T-helper 2 cell treated with Interferon-gamma antibody and Interleukin-4, amounts not matched to agents 100 ng/mL and 5 ng/mL, for 36 hours (primary cell): ENCODE measurements at places on chromosomes 5 and 9. TPM values are rescaled to one million over a fixed set of nuclear protein-coding genes. Genes with fewer than 3 reads are reported as not detected.

The C5orf52 gene
- total RNA-seq: not detected in 2 replicates

The PRDM9 gene
- not detected in 2 replicates for total RNA-seq

The SAXO1 gene
- total RNA-seq: not detected in 2 replicates

The GLRA1 gene
- not detected in 2 replicates for total RNA-seq

The NKD2 gene
- total RNA-seq: 33.6 and 34.4 TPM in 2 replicates

The CDH9 gene
- not detected in 2 replicates for total RNA-seq

The LSM11 gene
- total RNA-seq: 6.1 and 7.0 TPM in 2 replicates

The TMOD1 gene
- 0.68 and 1.1 TPM in 2 replicates for total RNA-seq

The GPX3 gene
- not detected in 2 replicates for total RNA-seq

The ENTPD2 gene
- not detected in 2 replicates for total RNA-seq

The FABP6 gene
- not detected in 2 replicates for total RNA-seq

The CEL gene
- 2.5 TPM in 2 replicates for total RNA-seq

The PPP2R2B gene
- 0.52 and 0.80 TPM in 2 replicates for total RNA-seq

The GFPT2 gene
- total RNA-seq: not detected in 2 replicates

The GALNT12 gene
- 3.7 and 4.0 TPM in 2 replicates for total RNA-seq

The MEGF10 gene
- total RNA-seq: not detected in 2 replicates

The TMC1 gene
- total RNA-seq: not detected in 2 replicates

The INSL6 gene
- not detected in 2 replicates for total RNA-seq

The C1QTNF3 gene
- 4.5 TPM in 2 replicates for total RNA-seq

The CLK4 gene
- total RNA-seq: 25.1 and 26.9 TPM in 2 replicates

The NOTCH1 gene
- 66.1 and 67.4 TPM in 2 replicates for total RNA-seq

The NRARP gene
- 1.5 and 1.7 TPM in 2 replicates for total RNA-seq

The NME5 gene
- total RNA-seq: not detected in 2 replicates

The SPARC gene
- total RNA-seq: 0.34 TPM in 1 of 2 replicates, not detected in the other

The GLT6D1 gene
- not detected in 2 replicates for total RNA-seq

The KLHL3 gene
- total RNA-seq: 5.4 and 6.2 TPM in 2 replicates

The GARIN3 gene
- total RNA-seq: not detected in 2 replicates

The AFAP1L1 gene
- total RNA-seq: not detected in 2 replicates

The OR5C1 gene
- not detected in 2 replicates for total RNA-seq
